ENCODE measurements at places on chromosomes 5 and 9.

DNA sequence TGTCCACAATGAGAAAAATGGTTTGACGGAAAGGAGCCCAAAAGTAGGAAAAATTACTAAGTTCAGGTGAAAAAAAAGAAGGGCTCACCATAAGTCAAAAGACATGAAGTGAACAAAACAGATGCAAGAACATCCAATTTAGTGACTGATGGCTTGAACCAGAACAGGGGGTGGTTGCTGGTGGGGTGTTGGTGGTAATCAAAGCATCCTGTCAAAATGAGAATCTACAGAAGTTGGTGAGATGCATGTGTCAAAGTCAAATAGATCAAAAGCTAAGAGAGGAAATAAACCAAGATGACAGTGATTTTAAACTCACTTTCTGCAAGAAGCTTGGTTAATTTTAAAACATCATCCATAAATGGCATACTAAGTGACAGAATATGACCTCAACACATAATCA is 117.4 kb downstream of the MLLT3 start:
- no peak for DNase-seq

GRCh38 chr5:84384604-84385575 is at the start of gene EDIL3:
Gene EDIL3 (minus strand): TSS chr5:84384880. CDS start chr5:84384374, 506 bp downstream.
- DNase-seq: no peak

GRCh38 chr5:90015584-90016018 is 394.0 kb downstream of the CETN3 start:
- DNase-seq: no peak

- DNase-seq: no peak
Observed at GRCh38 chr5:157415838-157416237, 44.2 kb upstream of the NIPAL4 start.

- no peak for DNase-seq
Observed at GRCh38 chr9:98854266-98854665, 46.8 kb downstream of the GALNT12 start.

DNA sequence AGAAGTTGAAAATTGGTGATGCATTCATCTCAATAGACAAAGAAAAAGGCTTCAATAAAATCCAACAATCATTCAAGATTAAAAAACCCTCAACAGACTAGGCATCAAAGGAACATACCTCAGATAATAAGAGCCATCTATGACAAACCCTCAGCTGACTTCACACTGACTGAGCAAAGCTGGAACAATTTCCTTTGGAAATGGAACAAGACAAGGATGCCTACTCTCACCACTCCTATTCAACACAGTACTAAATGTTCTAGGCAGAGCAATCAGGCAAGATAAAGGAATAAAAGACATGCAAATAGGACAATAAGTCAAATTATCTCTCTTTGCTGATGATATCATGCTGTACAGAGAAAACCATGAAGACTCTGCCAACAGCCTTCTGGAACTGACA is 1188.1 kb downstream of the DTWD2 start:
- no peak for DNase-seq

- DNase-seq: no peak
Observed at GRCh38 chr9:7549249-7549648, 250.3 kb downstream of the DMAC1 start.

GRCh38 chr5:162703914-162704313 is 636.3 kb downstream of the GABRG2 start:
- no peak for DNase-seq

DNA sequence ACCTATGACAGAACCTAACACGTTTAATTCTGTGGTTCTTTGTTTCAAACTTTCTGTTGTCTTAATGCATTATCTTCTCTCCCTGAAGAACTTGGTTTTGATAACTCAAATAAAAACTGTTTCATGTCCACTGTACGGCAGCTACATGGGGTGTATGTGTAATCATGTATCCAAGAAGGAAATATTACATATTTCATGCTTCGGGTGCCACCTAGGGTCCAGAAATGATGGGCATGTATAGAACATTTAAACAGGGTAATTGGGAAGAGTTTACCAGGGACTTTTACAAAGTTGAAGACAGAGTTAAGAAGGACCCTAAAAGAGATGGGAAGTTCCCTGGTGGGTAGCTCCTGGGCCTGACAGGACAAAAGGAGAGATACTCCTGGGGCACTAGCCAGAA is 291.3 kb downstream of the FBXL7 start:
- DNase-seq: no peak

DNA sequence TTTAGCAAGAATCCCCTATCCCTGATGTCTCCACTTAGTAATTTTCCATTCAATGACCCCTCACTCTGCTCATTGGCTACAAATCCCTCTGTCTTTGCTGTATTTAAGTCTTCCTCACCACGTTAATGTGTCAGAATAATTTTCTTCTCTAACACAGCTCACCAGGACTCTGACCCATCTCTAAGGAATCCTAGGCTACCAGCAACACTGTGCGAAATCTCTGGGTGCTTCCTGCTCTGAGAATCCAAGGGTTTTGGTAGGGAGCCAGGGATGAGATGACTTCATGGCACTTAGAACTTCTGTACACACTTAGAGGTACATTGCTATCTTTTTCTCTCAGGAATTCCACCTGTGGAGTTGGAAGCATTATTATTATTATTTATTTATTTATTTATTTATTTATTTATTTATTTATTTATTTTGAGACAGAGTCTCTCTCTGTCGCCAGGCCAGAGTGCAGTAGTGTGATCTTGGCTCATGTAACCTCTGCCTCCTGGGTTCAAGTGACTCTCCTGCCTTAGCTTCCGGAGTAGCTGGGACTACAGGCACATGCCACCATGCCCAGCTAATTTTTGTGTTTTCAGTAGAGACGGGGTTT is 53.5 kb downstream of the FOXI1 start:
- DNase-seq: no peak

DNA sequence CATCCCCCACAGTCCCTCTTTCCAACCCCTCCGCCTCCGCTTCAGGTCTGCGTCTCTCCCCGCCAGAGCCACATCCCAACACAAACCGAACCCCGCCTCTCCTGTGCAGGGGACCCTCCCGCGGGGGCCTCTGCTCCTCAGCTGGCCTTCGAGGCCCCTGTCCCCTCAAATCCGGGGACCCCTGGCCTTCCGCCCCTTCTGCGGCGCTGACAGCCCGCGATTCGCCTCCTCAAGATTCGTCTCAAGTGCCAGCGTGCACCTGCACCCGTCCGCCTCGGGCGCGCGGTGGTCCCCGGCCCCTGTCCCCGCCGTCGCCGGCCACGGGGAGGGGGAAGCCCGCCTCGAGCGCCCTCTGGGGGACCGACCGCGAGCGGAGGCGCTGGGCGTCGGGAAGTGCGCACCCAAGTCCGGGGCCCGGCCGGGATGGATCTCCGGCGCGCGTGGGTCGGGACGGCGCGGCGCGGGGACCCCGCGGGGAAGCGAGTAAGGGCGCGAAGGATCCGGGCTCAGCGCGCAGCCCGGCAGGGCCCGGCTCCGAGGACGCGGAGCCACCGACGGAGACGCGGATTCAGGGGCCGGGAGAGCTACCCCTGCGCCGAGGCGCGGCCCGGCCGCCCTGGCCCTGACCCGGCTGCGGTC is 623 bp downstream of the FLT4 start:
- DNase-seq: no peak

GRCh38 chr9:93361995-93362394 is 89.5 kb upstream of the FAM120A start:
- DNase-seq: no peak

DNA sequence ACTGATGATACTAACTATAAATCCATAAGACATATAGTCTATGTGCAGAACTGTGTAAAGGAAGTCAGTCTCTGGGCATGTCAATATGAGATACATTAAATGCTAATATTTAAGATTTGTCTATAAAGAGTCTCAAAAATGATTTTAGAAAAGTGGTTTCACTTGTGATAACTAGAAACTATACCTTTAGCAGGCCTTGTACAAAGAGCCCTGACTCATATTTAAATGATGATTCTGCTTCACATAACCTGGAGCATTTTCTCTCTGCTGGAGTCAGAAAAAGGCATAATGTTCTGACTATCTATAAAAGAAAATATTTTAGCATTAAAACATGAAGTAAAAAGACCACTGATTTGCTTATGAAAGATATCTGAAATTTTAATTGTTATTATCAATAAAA is 15.0 kb downstream of the C9orf72 start:
- no peak for DNase-seq

GRCh38 chr5:149062371-149063016 is 368 bp downstream of the SH3TC2 start:
- DNase-seq: no peak

DNA sequence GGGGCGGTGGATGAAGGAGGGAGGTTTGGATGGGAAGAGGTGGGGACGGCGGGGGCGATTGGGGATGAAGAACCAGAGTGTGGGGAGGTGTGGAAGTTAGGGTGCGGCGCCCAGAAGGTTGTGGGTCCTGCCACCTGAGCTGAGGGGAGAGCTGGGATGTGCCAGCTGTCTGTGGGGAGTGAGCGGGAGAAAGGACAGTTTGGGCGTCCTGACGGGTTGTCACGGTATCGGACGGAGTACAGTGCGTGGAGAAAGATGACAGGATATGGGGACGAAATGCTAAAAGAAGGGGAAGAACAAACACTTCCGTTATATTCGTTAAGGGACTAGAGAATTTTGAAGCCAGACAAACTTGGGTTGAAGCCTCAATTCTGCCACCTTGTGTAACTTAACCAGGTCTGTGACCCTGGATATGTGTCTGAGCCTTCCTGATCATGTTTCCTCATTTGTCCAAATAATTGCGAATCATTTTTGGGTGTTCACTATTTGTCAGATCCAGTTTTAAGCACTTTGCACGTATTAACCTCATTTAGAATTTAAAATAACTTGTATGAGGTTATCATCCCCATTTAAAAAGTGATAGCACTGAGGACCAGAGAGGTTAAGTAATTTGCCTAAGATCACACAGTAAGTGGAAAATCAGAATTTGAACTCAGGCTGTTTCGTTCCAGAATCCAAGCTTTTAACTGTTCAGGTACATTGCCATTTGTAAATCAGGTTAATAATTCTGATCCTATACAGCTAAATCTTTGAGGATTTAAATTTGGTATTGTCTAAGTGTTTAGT is 689 bp downstream of the CNTRL start:
- DNase-seq: no peak

- DNase-seq: no peak
Observed at GRCh38 chr5:168969326-168969886, 331.5 kb downstream of the SLIT3 start.

DNA sequence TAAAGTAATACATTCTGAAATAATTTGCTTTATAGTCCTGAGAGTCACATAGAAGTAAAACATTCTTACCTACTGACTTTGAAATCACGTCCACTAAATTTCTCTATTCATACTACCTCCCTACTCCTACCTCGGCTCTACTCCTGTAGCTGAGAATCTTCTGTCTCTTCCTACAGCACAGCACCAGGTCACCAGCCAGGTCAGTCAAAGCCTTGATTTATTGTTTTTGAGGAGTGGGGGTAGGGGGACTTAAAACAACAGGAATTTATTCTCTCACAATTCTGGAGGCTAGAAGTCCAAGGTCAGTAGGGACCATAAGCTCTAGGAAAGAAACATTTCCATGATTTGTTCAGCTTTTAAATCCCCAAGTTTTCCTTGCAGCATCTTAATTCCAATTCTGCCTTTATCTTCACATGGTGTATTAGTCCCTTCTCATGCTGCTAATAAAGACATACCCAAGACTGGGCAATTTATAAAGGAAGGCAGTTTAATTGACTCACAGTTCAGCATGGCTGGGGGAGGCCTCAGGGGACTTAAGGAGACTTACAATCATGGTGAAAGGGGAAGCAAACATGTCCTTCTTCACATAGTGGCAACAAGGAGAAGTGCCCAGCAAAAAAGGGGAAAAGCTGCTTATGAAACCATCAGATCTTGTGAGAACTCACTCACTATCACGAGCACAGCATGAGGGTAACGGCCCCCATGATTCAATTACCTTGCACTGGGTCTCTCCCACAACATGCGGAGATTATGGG is 49.6 kb upstream of the CCNG1 start:
- DNase-seq: no peak

GRCh38 chr5:162242416-162242815 is 174.8 kb downstream of the GABRG2 start:
- DNase-seq: no peak

DNA sequence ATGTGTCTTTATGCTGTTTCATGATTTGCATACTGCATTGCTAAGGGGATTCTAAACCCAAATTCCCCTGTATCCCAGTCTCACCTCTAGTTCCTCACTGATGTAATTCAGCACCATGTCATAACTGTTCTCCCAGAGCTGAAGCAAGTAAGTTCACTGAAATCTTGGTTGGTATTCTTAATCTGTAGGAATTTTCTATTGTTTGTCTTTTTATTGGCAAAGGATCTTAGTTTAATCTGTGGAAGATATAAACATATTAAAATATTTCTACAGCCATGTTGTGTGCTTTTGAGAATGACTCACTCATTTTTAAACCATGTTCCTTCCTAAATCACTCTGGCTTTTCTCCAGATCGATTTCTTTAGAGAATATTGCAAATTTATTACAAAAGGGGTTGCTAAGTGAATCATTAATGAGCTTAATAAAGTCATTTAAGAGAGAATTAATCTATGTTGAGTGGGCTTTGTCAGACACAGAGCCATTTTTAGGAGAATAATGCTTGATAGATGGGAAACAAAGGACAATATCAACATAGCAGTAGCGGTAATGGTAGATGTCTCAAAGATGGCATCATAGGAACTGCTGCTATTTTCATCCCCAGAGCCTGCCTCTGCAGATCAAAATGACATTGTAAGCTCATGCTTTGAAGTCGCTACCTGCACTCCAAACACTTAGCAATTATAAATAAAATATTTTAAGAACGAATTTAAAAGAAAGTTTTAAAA is 110.0 kb downstream of the ENC1 start:
- DNase-seq: no peak

DNA sequence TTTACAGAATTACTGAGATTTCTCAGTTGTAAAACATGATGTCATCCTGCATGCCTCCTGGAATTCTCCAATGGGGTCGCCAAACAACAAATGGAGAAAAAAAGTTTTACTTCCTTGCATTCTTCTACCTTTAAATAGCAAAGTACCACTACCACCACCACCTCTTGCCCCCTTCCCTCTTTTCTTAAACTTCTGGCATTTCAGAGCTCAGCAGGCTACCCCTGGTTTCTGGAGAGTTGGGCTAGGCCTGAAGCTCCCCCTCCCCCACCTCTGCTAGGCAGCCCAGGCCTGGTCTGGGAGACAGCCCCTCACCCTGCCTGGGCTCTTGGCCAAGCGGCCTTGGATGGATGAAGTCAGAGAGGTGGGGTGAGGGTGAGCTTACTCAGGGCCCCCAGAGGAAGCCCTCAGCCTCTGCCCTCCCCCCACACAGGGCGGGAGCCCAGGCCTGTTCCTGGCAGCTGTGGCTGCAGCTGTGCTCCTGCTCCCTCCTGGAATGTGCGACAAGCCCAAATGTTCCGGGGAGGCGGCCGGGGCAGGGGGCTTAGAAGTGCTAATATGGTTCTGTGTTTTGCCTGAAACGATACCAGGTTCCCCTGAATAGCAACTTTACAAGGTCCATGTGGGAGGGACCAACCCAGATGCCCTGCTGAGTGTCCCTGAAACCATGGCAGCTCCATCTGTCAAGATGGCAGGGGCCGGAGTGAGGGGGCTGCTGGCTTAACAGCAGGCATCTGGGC is 6.0 kb upstream of the CCIN start:
- no peak for DNase-seq

Measured in activated CD4-positive, alpha-beta T cell treated with anti-CD3 and anti-CD28 coated beads for 1 hour (primary cell).